ENCODE measurements at places on chromosomes 1 and 21.

GRCh38 chr1:246162560-246162959 lies 344.5 kb downstream of the SMYD3 start:
- no peak for DNase-seq

DNA sequence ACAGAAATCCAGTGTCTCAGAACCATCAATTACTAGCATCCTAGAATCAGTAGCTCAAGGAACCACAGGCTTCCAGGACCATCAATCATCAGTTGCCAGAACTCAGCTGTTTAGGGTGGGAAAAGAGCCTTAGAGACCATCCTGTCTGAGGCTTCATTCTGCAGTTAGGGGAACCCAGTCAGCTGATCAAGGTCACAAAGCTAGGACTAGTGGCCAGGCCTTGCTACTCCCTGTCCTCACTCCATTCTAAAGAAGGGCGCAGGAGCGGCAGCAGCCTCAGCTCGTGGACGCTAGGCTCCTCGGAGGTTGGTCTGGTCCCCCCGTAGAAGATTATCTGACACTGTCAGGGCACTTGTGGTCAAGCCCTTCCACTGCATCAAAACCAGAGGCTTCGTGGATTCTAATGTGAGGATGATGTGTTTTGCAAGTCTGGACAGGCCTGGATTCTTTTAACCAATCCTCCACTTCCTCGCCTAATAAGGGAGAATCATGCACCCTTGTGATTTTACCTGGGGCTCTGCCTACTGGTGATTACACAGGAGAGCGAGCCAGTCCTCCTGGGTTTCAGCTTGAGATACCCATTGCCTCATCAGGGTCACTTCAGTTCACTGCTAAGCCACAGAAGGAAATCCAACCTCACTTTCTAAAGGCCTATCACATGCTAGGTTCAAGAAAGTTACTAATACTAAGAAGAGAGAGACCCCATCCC lies 41.7 kb upstream of the IFFO2 start:
- no peak for DNase-seq

GRCh38 chr1:180969434-180969833 lies 53.2 kb downstream of the STX6 start:
- DNase-seq = no peak

GRCh38 chr1:14970115-14970798 lies 183.3 kb upstream of the TMEM51 start:
- DNase-seq = no peak

DNA sequence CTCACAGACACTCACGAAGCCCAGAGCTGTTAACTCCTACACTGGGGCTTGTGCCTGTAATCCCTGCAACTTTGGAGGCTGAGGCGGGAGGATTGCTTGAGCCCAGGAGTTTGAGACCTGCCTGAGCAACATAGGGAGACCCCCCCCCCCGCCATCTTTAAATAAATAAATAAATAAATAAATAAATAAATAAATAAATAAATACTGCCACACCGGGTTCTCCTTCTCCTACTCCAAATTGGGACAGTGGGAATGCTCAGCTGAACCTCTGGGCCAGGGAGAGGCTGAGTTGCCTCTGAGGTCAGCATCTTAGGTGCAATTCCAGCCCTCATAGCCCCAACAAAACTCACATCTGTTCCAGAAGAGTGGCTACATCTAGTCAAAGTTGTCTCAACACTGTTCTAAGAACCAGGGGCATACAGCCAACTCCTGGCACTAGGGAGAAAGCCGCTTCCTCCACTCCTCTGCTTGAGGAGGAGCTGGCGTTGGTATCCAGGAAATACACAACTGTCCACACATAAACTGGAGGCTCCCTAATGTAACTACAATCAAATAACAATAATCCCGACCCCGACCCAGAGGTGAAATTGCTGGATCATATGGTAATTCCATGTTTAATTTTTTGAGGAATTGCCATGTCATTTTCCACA lies 27.0 kb downstream of the C1orf216 start:
- DNase-seq = peak; percentile 8

- no peak for DNase-seq
These were observed 27.9 kb downstream of the RERE start for GRCh38 chr1:8789314-8790214.

- no peak for DNase-seq
These were observed 406.2 kb downstream of the TGFB2 start for GRCh38 chr1:218751208-218751948.

DNA sequence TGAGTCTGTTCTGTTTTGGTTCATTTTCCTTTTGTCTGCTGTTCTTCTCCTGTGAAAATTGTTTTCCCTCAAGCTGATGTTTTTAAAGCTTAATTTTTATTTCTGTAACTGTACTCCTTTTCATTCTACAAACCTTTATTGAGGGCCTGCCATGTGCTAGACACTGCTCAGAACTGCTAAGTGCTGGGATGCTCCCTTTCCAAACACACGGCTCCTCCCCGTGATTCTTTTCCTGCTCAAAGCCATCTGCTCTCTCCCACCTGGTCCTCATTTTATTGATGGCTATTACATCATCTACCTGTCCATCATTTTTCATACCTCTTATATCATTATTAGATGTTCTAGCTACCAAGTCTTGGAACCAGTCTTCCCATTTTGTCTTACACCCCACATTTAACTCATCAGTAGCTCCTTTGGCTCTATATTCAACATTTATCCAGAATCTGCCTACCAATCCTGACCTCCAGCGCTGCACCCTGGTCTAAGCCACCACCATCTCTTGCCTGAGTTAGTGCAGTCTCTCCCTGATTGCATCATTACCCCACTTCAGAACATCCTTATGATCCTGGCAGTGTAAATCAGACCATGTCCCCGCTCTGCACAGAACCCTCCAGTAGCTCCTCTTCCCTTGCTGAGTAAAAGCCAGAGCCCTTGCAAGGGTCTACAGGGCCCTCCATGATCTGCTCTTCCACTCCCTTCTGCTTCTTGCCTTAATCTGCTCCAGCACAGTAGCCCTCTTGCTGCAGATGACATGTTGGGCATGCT lies 118.1 kb downstream of the CACNA1E start:
- DNase-seq = no peak

DNA sequence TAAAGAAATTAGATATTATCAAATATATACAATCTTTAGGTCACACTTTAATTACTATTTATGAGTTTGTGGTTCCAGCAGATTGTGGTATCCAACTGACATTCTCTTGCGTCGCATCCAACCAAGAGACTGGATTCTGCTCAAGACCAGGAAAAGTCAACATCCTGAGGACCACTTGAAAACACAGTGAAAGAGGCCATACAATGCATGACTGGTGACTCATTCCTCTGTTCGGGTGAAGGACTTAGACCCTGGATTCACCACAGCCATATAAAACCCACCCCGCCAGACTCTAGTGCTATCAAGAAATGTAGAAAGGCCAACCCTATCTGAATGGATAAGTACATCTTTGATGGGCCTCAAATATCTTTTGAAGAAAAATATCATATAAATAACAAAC lies 14.5 kb upstream of the CFHR4 start:
- no peak for DNase-seq

GRCh38 chr1:224957696-224958095 lies 28.2 kb downstream of the DNAH14 start:
- DNase-seq = no peak

- DNase-seq = no peak
These were observed 39.2 kb upstream of the RGS21 start for GRCh38 chr1:192277635-192278034.

DNA sequence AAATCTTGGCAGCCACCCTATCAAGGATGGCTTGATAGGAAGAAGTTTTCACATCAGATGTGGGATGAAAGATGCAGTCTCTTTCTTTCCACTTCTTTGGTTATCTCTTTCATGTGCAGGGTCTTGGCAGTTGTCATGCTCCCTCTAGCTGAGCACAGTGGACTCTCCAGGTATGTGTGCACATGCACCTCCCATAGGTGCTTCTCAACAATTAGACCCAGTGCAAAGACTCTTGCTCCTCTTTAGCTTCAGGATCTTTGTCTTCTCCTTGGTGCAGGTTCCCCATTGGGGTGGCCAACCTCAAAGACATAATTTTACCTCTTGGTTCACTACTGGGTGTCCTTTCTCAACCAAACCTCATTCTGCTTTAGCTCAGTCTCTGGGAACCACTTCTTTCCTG lies 80.7 kb downstream of the TBX15 start:
- DNase-seq = no peak

DNA sequence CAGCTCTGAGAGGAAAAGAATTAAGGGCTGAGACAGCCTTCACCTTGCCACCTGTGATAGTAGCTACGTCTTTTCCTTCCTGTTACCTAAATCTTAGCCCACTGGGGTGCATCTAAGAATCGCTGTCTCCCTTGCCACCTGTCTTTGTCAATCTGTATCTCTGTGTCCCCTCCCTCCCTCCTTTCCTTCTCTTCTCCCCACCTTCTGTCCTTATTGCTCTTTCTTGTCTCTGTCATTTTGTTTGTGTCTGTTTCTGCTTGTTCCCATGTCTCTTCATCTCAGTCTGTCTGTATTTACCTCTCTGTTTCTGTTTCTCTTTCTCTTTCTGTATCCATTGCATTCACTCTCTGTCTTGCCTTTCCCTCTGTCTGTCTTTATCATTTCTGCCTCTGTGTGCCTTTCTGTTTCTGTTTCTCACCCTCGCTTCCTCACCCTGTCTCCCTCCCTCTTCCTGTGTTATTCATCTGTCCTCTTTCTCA lies 30.2 kb downstream of the SLC22A15 start:
- no peak for DNase-seq

DNA sequence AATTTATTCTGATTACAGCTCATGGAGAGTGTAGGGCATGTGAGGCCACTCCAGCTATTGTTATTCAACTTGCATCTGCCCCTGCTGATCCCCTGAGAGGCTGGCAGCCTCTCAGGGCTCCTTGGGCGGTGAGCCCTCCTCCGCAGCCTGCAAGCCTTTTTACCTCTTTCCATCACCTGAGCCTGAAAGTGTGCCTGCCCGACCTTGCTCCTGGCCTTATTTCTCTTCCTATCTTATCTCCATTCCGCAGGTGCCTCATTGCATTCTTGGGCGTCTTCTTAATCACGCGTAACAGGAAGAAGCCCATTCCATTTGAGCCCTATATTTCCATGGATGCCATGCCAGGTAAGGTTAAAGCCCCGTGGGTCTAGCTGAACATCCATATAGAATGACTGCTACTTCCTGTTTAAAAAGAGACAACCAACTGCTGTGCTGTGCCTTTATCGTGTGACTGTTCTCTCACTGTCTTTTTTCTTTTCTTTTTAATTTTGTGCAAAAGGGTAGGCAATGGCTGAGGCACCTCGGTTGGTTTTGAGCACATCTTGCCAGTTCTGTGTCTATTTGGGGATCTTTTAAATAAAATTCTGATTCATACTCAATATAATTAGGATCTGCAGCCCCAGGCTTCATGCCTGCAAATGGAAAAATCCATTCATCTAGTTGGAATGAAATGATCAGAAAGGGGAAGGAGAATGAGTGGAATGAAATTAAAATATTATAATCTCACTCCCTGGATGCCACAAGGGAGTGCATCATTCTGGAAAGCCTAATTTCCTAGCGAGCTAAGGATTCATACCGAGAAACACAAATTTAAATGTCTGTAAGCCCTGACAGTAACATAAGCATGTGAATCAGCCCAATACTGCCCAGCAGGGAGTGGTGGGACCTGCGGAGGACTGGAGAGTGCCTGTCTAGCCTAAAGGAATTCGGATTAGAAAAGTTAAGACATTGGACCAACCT lies 38.6 kb upstream of the RCAN3 start:
- no peak for DNase-seq

DNA sequence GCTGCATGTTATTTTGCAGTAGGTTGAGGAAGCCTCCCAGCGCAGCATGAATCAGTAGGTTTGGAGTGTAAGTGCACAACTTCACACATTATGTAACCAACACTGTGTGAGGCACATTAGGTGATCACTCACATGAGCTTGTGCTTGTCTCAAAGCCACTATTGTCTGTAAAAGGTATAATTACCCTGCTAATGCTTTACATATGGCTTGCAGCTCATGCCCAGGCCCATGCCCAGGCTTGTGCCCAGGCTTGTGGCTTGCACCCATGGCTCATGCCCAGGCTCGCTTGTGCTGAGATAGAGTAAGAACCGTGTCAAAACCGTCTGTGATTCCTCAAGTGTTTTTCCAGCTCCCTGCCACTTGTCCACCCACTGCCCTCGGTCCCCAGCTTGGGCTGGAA lies 596.3 kb downstream of the LTN1 start:
- no peak for DNase-seq

DNA sequence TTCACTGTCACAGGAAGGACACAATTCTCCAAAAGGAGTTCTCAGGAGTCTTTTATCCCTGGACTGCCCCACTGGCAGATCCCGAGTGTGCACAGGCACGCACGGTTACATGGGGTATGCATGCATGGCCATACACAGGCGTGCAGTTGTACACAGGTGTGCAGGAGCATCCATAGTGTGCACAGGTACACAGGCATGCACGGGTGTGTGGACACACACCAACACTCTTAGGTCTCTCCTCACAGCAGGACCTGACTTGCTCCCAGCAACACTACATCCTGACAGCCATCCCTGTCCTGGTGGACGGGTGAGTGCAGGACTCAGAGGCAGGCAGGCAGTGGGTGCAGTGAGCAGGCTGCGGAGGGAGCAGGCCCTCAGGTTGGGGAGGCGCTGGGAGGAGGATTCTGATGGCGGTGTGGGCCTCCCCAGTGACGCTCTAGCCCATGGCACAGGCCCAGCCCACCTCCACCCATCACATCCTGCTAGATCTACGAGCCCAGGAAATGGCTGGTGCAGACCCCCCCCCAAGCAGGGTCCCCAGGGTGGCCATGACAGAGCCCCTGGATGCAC lies 28.4 kb downstream of the SLC19A1 start:
- no peak for DNase-seq

DNA sequence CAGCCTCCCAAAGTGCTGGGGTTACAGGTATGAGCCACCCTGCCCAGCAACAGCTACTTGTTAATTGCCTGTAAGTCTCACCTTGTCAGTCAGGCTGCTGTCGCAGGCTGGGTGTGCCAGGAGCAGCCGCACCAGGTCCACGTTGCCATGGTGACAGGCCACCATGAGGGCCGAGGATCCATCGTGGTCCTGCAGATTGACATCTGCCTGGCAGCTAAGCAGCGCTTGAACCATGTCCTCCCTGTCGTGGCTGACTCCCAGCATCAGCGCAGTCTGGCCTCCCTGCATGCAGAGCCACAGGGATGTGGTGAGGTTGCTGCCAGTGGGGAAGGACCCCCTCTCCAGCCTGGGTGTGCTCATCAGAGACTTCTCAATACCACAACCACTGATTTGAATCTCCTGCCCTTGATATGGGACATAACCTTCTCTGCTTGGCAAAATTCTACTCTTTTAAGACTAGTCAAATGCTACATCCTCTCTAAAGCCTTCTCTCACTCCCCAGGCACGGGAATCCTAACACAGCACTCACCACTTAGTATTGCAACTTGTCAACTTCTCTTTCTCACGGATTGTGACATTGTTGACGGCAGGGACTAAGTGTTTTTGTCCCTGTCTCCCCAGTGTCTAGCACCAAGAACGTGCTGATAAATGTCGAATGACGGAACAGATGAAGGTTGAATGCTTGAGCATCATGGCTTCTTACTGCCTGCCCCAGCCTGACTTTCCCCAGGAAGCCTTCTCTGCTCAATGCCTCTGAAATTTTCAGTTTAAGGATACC lies 52.9 kb downstream of the L1TD1 start:
- no peak for DNase-seq
